Psoas muscle (tissue), 8 donors: ENCODE measurements at places on chromosomes 2 and 18.

GRCh38 chr2:148110184-148110583, 89.3 kb downstream of the MBD5 start:
- no peaks in the 10 kb centered on the region for H3K27me3 ChIP-seq
- H3K27ac ChIP-seq: no peak overlapping the region
- H3K4me3 ChIP-seq: no peak overlapping the region

GRCh38 chr2:28972778-28973335, 8.2 kb upstream of the TOGARAM2 start:
- no peaks in the 10 kb centered on the region for H3K27me3 ChIP-seq
- no peaks in the 10 kb centered on the region for H3K4me1 ChIP-seq
- no peak for DNase-seq
- H3K36me3 ChIP-seq: no peaks in the 10 kb centered on the region
- H3K4me3 ChIP-seq: no peak overlapping the region

GRCh38 chr2:7667260-7667757, 750.1 kb downstream of the RNF144A start:
- no peak overlapping the region for H3K27ac ChIP-seq
- no peaks in the 10 kb centered on the region for H3K27me3 ChIP-seq
- no peak overlapping the region for H3K4me3 ChIP-seq
- H3K4me1 ChIP-seq: no peaks in the 10 kb centered on the region

- H3K27ac ChIP-seq: no peak overlapping the region
- H3K4me3 ChIP-seq: peak overlapping the region; percentile 62
- H3K27me3 ChIP-seq: peaks cover 24% of the 10 kb centered on the region
- no peak for DNase-seq
- no peaks in the 10 kb centered on the region for H3K4me1 ChIP-seq
These were observed 32.6 kb upstream of the NPC1 start for GRCh38 chr18:23618862-23619387.
